ENCODE measurements at places on chromosomes 5 and 9.

GRCh38 chr9:129776938-129777768 is 24.3 kb upstream of the PTGES start:
- no peak for DNase-seq

DNA sequence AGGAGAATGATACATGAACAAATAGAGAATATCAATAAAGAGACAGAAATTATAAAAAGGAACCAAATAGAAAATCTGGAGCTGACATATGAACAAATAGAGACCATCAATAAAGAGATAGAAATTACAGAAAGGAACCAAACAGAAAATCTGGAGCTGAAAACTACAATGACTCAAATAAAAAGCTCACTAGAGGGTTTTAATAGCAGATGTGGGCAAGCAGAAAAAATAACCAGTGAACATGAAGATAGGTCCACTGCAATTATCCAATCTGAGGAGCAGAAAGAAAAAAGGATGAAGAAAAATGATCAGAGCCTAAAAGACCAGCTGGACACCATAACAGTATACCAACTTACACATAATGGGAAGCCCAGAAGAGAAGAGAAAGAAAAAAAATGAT is 353.7 kb downstream of the ARL15 start:
- no peak for DNase-seq

- DNase-seq, result no peak
These were observed 124.4 kb upstream of the ADCY2 start for GRCh38 chr5:7271435-7272084.

- peak; percentile 63 for DNase-seq
These were observed at the start of gene JAKMIP2 for GRCh38 chr5:147782110-147783028. JAKMIP2 (minus strand) TSS chr5:147782728; CDS start chr5:147671806, 110,922 bp downstream.

- DNase-seq, result no peak
These were observed 91.4 kb downstream of the TMEM167A start for GRCh38 chr5:82985763-82986162.

- no peak for DNase-seq
These were observed 7.7 kb upstream of the PHYKPL start for GRCh38 chr5:178240341-178240741.

DNA sequence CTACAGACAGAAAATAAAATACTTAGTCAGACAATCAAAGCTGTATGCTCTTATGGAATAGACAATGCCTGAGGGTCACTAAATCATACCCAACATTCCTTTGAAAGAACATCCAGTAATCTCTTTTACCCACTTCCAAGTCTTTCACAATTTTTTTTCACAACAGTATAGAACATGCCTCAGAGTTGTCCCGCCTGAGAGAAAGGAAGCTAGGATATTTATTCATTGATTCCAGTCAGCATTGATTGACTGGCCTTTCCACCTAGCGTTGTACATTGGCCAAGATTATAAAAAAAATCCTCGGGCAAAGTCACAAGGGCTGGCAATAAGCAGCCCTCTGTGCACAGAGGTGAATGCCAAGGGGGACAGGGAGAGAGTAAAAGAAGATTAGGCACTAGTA is 318.1 kb upstream of the PIK3R1 start:
- no peak for DNase-seq

DNA sequence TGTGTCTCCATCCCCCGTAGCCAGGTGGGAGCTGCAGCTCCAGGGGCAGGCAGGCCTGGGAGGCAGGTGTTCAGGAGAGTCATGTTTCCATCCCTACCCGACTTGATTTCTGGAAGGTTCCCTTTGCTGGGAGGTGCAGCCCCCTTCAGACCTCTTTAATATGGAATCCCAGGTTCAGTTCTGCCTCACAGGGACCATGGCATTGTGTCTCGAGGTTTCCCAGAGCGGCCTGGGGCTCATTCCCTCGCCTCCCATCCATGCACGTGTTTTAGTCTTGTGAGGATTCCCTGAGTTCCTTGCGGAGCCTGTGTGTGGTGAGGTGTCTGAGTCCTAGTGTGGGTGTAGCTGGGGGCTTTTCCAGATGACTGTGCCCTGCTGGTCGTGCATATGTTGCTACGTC is 16.5 kb upstream of the AHRR start:
- no peak for DNase-seq

DNA sequence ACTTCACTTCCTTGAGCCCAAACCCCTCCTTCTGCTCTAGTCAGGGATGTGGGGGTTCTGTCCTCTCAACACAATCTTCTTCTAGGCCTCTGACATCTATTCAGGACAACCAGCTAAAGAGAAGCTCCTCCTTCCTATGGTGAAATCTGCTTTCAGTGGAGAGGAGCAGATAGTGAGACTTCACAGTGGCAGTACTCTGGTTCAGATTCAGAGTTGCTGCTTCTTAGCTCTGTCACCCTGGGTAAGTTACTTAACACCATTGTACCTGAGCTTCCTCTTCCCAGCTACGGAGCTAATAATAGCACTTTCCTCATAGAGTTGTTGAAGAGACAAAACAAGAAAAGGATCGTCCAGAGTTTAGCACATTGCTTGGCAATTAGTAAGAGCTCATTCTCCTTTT is 77.3 kb upstream of the LARP1 start:
- DNase-seq, result no peak

DNA sequence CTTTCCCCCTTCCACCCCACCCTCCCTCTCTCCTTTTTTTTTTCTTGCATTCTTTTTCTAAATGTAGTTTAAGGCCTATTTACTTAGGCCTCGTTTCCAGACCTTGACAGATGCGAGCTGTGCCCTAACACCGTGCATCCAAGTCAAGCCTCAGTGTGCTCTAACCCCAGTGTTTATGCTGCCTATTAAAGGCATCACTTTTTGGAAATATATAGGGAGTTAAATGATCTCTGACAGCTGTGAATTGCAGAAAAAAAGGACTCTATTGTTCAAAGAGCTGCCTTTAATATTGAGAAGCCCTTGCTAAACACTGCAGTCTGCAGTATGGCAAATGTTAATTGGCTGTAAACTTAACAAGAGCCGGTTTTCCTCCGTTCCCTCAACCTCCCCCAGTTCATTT is 270.4 kb upstream of the TUT7 start:
- no peak for DNase-seq

DNA sequence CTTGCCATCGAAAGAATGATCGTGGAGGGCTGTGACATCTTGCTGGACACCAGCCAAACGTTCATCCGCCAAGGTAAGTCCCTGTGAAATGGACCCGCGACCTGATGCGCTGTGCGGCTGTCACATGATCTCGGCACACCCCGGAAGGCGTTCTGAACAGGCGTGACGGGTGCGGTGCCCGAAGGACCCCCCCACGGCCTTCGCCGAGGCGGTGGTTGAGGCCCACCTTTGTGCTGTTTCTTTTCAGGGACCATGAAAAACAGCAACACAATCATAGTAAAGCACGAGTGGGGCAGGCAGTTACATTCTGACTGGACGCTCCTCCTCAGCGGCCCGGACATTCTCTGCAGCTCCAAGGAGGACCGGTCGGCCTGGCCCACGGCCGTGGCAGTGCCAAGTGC is 126.7 kb downstream of the RASGRF2 start:
- no peak for DNase-seq

DNA sequence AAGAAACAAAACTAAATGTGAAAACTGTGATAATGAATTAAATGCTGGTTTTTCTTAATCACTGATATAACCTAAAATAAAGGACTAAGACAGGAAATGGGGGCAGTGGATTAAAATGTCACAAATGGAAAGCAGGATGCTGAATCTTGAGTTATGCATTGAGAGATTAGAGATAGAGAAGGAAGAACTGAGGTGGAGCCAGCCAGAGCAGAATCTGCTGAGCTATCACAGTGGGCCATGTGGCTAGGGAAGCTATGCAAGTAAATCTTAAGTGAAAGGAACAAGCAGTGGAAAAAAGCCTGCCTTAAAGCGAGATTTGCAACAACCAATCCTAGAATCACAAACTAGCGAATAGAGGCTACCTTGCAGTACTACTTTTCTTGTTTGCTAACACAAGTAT is 188.5 kb upstream of the RASA1 start:
- no peak for DNase-seq

DNA sequence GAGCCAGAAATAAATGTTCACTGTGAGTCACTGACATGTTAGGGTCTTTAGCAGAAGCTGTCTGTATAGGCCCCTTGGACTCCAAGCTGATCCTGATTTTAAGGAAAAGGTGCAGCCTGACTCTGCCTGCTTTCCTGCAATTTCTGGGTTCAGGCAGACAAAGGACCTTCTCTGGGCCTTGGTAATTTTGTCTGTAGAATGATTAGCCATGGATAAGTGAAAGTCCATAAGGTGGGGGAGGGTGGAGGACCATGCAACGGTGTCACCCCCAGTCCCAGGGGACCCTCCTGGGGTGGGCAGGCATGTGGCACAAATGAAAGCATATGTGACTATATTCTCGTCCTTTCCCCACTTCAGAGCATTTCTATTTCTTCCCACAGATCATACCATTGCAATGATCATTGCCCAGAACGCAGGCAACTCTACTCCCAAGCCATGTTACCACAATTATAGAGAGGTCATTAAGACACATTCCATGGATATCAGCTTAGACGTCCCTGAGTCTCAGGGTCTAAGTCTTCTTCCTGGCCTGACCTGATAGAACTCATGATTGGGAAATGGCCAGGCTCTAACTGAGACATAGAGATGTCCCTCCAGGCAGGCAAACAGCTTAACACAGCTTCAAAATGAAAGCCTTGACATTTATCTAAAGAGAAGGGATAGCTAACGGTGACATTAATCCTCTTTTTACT is 157.9 kb upstream of the ALDH1B1 start:
- DNase-seq, result no peak

DNA sequence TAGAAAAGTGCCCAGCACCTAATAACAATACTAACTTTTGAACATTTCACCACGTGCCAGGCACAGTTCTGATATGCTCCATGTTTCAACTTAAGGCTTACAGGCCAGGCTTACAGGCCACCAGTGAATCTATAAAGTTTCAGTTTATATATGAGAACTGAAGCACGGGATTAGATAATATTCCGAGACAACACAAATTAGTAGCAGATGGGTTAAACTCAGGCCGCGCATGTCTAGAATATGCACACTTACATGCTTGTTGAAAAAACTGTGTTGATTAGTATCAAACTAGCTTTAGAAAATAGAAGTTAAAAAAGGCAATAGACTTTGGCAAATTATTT is 587.9 kb downstream of the MTRR start:
- DNase-seq, result no peak

DNA sequence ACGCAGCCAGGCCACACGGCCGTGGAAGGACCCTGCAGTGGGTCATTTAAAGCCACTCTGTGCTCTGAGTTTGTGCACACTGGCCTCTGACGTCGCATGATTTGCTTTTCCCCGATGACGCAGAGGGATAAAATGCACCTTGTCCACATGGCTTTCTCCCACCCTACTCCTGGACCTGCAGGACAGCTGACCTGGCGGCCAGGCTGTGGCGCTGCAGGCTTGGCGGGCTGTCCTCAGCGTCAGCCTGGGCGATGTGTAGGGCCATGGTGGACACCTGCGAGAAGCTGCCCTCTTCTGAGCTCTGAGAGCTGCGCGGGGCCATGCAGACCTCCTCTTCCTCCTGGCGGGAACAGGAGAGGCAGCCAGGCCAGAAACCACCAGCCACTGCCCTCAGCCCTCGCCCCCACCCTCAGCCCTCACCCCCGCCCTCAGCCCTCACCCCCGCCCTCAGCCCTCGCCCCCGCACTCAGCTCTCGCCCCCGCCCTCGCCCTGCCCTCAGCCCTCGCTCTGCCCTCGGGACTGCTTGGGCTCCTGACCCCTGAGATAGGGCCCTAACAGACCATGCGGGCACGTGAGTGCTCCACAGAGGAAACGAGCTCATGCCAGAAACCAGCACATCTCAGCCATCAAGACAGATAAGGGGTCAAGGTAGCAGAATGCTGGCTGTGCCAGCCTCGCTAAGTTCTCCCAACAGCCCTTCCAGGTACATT is 20.0 kb upstream of the SCGB3A1 start:
- DNase-seq, result no peak

- no peak for DNase-seq
These were observed 47.0 kb upstream of the MROH2B start for GRCh38 chr5:41118177-41118576.

- no peak for DNase-seq
These were observed 215.0 kb downstream of the FSTL4 start for GRCh38 chr5:133397348-133397747.

GRCh38 chr9:76866689-76867088 is 39.2 kb downstream of the PRUNE2 start:
- no peak for DNase-seq

DNA sequence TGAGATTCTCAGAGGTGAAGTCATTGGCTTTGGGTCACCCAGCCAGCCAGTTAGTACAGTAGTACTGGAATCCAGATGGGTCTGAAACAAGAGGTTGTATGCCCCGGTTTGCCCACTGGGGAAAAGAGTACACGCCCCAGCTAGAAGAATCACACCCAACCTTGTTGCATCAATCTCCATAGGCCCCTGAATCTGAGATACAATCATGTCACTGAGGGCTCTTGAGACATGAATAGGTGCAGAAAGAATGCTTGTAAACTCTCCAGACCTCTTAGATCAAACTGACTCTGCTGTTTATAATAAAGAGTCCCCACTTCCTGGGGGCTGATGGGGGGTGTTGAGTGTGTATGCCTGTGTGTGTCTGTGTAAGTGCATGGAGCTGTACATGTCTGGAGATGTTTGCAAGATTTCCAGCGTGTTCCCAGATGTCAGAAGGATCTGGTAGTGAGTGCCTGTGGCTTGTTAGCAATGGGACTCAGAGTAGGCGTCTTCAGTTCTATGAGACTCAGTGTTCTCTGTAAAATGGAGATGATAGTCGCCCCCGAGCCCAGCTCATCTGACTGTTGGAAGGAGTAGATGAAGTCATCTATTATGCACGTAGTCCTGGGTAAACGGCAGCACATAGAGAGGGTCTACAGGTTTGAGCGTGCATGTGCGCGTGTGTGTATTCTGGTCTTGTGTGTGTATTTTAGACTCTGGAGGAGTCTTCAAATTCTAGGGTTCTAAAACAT is 48.2 kb downstream of the COL27A1 start:
- no peak for DNase-seq

GRCh38 chr5:94423411-94423810 is 195.0 kb downstream of the KIAA0825 start:
- DNase-seq, result no peak

GRCh38 chr5:102554082-102554481 is 55.3 kb upstream of the SLCO6A1 start:
- DNase-seq, result no peak

DNA sequence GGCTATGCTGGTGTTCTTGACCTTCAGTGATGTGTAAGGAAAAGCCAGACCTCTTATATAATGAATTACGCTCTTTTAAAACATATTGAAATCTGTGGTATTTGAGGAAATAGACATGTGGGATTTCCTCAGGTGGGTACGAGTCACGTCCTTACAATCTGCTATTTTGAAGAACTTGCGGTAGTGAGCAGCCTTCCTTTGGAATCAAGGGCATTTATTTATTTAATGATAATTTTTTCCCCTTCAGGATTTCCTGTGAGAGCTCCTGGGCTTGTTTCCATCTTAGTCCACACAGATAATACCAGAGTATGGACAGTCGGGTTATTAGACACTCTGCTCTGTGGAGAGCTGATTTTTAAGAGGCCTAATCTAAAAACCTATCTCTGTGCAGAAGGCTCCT is 167.9 kb downstream of the ARHGEF28 start:
- no peak for DNase-seq

GRCh38 chr5:111810112-111810511 is 53.1 kb upstream of the NREP start:
- no peak for DNase-seq

GRCh38 chr5:178993955-178994579 is 1.1 kb downstream of the GRM6 start:
- DNase-seq, result no peak
